Cardiac fibroblast (primary cell): ENCODE measurements at places on chromosomes 7 and 10.
A peak's percentile ranks its signal among the peaks of the same experiment; 100 is the strongest.

- peak; percentile 84 for DNase-seq
Measured at GRCh38 chr7:104951546-104951945, 62.5 kb upstream of the KMT2E start.

DNA sequence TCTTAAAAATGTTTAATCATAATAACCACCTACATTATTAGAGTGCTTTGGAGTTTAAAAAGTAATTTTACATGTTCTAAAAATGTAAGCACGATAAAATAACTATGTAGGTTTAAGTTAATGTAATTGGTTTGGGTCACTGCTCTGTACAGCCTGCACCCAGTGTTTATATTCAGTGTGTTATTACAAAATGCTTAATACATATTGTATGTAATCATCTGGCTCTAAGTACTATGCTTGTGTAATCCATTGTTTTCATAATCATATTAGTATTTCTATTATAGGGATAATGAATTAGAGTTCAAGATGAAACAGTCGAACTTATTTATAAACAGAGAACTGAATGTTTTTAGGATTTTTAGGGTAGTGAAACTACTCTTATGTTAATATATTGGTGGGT lies 13.1 kb downstream of the RPA3 start:
- no peak for DNase-seq

DNA sequence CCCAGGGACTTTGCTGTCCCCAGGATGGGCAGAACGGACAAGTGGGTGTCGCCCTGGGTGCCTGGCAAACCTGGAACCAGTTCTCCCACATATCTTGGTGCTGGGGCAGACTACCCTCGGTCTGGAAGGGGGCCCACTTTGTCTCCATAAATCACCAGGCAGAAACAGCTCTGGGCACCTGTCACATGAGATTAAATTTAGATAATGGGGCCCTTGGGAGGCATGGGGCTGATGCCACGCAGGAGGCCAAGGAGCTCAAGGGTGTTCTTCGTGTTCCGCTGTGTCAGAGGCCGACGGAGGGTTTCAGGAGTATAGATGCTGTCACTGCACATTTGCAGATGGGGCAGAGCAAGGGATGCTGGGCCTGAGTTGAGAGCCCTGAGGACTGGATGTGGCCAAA lies 72.7 kb downstream of the TMEM130 start:
- no peak for DNase-seq

DNA sequence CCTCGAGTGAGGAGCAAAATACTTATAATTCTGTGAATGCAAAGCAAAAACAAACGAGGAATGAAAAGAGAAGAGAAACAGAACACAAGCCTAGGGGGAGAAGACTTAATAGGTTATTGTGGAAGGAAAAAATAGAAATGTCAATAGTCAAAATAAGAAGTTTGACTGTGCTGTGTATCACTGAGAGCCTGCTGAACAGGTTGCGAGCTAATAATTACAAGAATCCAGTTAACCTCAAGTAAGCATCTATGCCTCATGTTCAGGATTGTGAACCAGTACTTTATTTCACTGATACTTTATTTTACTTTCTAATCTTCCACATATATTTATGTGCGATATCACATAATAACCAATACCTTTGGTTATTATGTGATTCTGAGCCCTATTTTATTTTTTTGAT lies 316.7 kb downstream of the OTUD1 start:
- no peak for DNase-seq

DNA sequence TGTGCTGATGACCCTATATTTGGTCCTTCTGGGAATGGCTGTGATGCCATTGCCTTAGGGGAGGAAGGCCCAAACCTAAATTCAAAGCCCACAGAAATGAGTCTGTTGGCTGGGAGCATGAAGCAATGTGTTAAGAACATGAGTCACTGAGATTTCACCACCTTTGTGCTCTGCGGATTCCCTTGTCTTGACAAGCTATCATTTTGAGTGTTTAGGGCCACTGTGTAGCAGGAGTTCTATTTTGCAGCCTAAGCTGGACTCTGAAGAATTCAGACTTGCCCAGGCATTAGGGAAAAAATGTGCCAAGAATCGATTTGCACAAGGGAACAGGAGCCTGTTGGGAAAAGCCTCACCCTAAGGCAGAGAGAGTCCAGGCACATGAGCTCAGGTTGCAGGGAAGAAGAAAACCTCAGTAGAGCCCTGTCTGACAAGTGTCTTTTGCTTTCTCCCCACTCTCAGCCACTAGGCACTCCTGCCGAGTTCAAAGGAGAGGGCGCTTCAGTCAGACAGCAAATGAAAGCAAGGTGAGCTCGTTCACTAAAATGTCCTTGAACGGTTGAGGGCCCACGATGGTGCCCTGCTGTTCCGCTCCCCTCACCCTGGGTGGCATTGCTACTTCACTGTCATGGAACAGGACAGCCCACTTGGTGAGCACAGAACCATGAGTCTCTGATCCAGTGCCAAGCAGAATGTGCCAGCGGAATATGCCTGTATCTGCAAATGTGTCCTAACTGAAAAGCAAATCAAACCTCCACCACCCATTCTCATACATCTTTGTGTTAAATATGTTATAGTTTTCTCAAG lies 93.6 kb downstream of the PRLHR start:
- DNase-seq = peak; percentile 64

GRCh38 chr7:112692333-112692732 lies 97.9 kb downstream of the TMEM168 start:
- DNase-seq = no peak

GRCh38 chr7:93923296-93923695 lies 1.8 kb downstream of the GNG11 start:
- peak; percentile 56 for DNase-seq

DNA sequence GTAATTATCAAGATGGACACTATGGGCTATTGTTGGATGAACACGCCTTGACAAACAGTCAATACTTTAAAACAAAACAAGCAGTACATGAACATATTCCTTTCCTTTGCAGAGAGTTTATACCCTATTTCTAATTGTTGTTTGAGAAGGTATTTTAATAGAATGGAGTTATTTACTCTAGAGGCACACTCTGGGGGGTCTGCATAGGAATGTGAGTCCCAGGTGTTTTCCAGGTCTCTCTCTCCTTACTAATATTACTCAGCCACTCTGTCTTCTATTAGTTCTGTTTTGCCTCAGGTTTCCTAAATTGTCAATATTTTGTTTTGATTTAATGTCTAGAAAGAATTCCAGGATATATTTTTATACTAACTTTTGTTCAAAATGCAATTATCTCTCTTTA lies 1091.4 kb downstream of the CNTNAP2 start:
- DNase-seq = no peak

DNA sequence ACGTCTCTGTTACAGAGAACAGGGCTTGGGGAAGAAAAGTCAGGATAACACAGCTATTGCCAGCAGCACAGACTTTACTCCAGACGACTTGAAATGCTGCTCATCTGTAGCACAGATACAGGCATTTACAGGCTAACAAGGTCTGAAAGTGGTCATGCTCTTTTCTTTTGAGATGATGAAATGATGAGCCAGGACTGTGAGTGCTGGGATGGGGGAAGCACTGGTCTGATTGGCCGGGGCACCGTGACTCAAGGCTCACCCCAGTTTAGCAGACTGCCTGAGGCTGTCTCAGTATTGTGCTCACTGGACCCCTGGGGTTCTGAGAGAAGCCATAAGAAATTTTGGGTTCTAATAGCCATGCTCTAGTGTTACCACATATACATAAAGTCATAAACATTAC lies 12.4 kb downstream of the SMKR1 start:
- DNase-seq = no peak

DNA sequence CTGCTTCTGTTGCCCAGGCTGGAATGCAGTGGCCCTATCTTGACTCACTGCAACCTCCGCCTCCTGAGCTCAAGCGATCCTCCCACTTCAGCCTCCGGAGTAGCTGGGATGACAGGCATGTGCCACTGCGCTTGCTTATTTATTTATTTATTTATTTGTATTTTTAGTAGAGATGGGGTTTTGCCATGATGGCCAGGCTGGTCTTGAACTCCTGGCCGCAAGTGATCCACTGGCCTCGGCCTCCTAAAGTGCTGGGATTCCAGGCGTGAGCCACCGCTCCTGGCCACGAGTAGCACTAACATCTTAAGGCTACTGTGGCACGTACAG lies 70.9 kb downstream of the CARD11 start:
- no peak for DNase-seq
